ENCODE measurements at places on chromosomes 16 and 17. TPM values are rescaled to one million over a fixed set of nuclear protein-coding genes. Genes with fewer than 3 reads are reported as not detected.

GRCh38 chr17:42135664-42136653, 13.4 kb downstream of the HSPB9 start:
- H3K27ac ChIP-seq: peak overlapping the region; percentile 64
- DNase-seq: peak; percentile 60
- no peak overlapping the region for H3K4me3 ChIP-seq
- H3K4me1 ChIP-seq: peaks cover 13% of the 10 kb centered on the region

- H3K4me3 ChIP-seq: no peak overlapping the region
- H3K4me1 ChIP-seq: peaks cover 63% of the 10 kb centered on the region
- DNase-seq: no peak
- H3K27me3 ChIP-seq: no peaks in the 10 kb centered on the region
- H3K36me3 ChIP-seq: no peaks in the 10 kb centered on the region
Measured at GRCh38 chr17:61492759-61493526, 40.7 kb downstream of the TBX4 start.

MT1G gene
- not detected for total RNA-seq

KRTAP4-4 gene
- total RNA-seq: not detected

DNA sequence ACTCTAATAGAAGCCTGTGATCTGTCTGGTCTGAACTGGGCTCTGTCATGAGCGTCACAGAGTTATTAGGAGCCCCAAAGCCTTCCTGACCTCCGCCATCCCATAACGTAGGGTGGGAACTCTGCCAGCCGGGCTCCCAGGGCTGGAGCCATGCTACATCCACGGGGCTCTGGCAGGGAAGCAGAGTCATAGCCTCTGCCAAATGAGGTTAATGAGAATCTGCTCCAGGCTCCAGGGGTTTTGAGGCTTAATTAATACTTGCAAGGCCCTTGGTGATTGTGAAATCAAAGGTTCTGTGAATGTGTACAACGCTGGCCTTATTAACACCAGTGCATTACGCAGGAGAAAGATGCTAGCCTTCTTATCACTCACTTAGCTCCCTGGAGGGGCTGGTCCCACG, 42.4 kb upstream of the ZFP90 start:
- H3K4me1 ChIP-seq: no peaks in the 10 kb centered on the region
- no peaks in the 10 kb centered on the region for H3K27me3 ChIP-seq
- no peaks in the 10 kb centered on the region for H3K36me3 ChIP-seq
- H3K4me3 ChIP-seq: no peak overlapping the region

- H3K4me1 ChIP-seq: no peaks in the 10 kb centered on the region
- no peaks in the 10 kb centered on the region for H3K27me3 ChIP-seq
- H3K4me3 ChIP-seq: no peak overlapping the region
- H3K36me3 ChIP-seq: no peaks in the 10 kb centered on the region
Measured at GRCh38 chr17:60314423-60314822, 77.5 kb downstream of the USP32 start.

DNA sequence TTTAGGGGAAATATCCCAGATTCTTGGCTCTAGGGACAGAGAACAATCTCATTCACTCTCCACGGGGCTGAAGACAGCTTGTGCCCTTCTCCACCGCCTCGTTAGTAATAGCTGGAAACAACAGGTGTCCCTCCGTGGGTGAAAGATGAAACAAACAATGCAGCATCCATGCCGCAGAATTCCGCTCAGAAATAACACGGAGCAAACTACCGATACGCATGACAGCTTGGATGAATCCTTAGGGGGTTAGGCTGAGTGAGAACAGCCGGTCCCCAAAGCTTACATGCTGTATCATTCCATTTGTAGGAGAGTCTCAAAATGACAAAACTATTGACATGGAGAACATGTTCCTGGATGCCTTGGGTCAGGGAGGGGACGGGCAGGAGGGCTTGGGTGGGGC, 29.4 kb upstream of the CACNG1 start:
- no peaks in the 10 kb centered on the region for H3K27me3 ChIP-seq
- DNase-seq: no peak
- H3K27ac ChIP-seq: no peak overlapping the region
- H3K4me3 ChIP-seq: no peak overlapping the region
- H3K36me3 ChIP-seq: no peaks in the 10 kb centered on the region
- peaks cover 7% of the 10 kb centered on the region for H3K4me1 ChIP-seq

DHRS7C gene
- not detected for total RNA-seq

- DNase-seq: no peak
- no peaks in the 10 kb centered on the region for H3K36me3 ChIP-seq
- no peak overlapping the region for H3K27ac ChIP-seq
- no peaks in the 10 kb centered on the region for H3K4me1 ChIP-seq
Measured at GRCh38 chr16:14268073-14268472, 197.0 kb downstream of the MRTFB start.

- no peaks in the 10 kb centered on the region for H3K4me1 ChIP-seq
- H3K4me3 ChIP-seq: no peak overlapping the region
Measured at GRCh38 chr16:10813099-10813455, 5.5 kb downstream of the TVP23A start.

RNF167 gene
- 60.9 TPM for total RNA-seq

OR1A1 gene
- not detected for total RNA-seq

DNA sequence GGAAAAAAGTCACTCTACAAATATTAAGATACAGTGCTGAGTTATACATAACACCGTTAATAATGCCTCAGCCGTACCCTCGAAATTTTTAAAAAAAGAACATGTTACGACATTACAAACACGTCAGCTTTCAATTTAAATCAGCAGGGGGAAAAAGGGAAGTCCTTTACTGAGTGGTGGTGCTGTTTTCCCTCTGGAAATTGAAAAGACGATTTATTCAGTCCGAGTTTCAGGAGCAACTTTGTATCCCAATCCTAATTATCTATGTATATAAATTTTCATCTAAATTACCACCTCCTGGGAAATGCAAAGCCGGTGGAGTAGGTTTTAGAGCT, 1.3 kb downstream of the NETO2 start:
- H3K4me1 ChIP-seq: no peaks in the 10 kb centered on the region
- no peaks in the 10 kb centered on the region for H3K36me3 ChIP-seq
- H3K27me3 ChIP-seq: no peaks in the 10 kb centered on the region
- H3K4me3 ChIP-seq: peak overlapping the region; percentile 79

- H3K27ac ChIP-seq: peak overlapping the region; percentile 95
- H3K4me1 ChIP-seq: 0 out of 2 replicates have a peak, but pooled peaks cover 10% of the 10 kb centered on the region
- peaks cover 2% of the 10 kb centered on the region for H3K36me3 ChIP-seq
Measured at GRCh38 chr17:81683208-81683583, 401 bp downstream of the ARL16 start.

GRCh38 chr16:55543472-55543871, 23.0 kb upstream of the CAPNS2 start:
- no peaks in the 10 kb centered on the region for H3K4me1 ChIP-seq
- no peaks in the 10 kb centered on the region for H3K36me3 ChIP-seq
- DNase-seq: no peak
- no peaks in the 10 kb centered on the region for H3K27me3 ChIP-seq

GRCh38 chr16:23279721-23280153, 22.4 kb upstream of the SCNN1B start:
- no peaks in the 10 kb centered on the region for H3K27me3 ChIP-seq
- H3K36me3 ChIP-seq: no peaks in the 10 kb centered on the region
- no peak overlapping the region for H3K4me3 ChIP-seq

DNA sequence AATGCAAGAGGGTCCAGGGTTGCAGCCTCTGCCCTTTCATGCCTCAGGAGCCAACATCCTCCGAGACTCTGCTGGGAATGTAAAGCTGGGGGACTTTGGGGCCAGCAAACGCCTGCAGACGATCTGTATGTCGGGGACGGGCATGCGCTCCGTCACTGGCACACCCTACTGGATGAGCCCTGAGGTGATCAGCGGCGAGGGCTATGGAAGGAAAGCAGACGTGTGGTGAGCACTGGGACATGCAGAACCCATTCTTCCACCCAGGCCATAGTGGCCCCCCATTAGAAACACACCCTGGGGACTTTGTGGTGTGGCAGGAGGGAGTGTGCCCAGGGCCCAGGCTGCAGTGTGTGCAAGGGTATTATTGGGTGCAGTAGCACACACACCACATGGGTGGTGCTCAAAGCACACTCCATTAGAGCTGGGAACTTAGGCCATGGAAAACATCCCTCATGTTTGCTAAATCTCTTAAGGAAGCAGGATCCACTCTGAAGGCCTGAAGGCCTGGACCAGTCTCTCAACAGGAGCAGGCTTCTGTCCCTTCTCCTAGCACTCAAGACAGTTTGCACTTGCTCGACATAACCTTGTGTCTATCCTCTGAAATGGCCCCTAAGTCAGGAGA, 7.6 kb downstream of the LIMD2 start:
- no peaks in the 10 kb centered on the region for H3K27me3 ChIP-seq
- no peak for DNase-seq

- H3K4me1 ChIP-seq: peaks cover 12% of the 10 kb centered on the region
- H3K27me3 ChIP-seq: no peaks in the 10 kb centered on the region
- H3K36me3 ChIP-seq: no peaks in the 10 kb centered on the region
- H3K4me3 ChIP-seq: no peak overlapping the region
Measured at GRCh38 chr17:42924891-42925290, 24.3 kb downstream of the G6PC1 start.

GRCh38 chr16:56513972-56514371, 5.9 kb downstream of the BBS2 start:
- no peaks in the 10 kb centered on the region for H3K36me3 ChIP-seq
- H3K27ac ChIP-seq: no peak overlapping the region
- H3K27me3 ChIP-seq: no peaks in the 10 kb centered on the region
- H3K4me3 ChIP-seq: no peak overlapping the region
- peak; percentile 67 for DNase-seq

DNAH9 gene
- total RNA-seq: not detected

CSF3 gene
- not detected for total RNA-seq

- DNase-seq: no peak
- no peaks in the 10 kb centered on the region for H3K27me3 ChIP-seq
- no peak overlapping the region for H3K27ac ChIP-seq
- no peak overlapping the region for H3K4me3 ChIP-seq
- H3K4me1 ChIP-seq: no peaks in the 10 kb centered on the region
Measured at GRCh38 chr16:21986692-21987246, 14.1 kb downstream of the PDZD9 start.

CASKIN2 gene
- total RNA-seq: 41.8 TPM

DNA sequence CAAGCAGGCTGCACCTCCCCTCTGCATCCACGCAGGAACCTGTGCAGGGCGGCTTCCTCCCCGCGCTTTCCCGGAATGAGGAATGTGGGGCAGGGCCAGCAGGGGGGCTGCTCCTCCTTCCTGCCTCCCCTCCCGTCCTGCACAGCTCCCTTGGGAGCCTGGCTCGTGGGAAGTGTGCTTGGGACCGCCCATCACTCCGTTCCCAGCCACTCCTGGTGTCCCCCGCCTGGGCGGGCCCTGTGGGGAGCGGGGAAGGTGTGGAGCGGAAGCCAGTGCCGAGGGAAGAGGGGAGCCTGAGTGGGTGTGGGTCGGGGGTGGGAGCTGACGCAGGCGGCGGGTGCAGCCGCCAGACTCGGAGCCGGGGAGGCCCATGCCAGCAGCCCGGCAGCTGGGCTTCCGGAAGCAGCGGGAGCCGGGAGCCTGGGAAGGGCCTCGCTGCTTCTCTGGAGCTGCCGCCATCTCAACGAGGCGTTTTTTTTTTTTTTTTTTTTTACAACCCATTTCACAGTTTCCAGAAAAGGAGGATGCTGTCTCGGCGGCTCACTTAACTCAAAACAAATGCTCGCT, 24.1 kb downstream of the BAHCC1 start:
- H3K4me3 ChIP-seq: peak overlapping the region; percentile 35
- peak; percentile 90 for DNase-seq
- no peaks in the 10 kb centered on the region for H3K27me3 ChIP-seq
- peak overlapping the region; percentile 53 for H3K27ac ChIP-seq
- H3K36me3 ChIP-seq: no peaks in the 10 kb centered on the region

DNA sequence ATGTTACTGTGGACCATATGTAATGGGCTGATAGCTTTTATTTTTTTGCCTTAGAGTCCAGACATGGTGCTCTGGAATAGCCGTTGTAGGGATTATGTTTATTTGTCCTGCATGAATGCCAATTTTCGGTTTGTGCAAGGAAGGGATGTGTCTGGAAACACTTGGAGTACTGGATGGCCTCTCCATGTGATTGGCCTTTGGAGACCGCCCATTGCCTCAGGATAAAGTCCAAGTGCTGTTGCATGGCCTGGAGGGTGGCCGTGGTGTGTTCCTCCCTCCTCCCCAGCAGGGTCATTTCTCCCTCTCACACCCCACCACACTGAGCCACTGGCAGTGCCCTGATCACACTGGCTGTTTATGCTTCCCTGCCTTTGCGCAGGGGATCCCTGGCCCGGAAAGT, 93.9 kb downstream of the MSI2 start:
- no peak overlapping the region for H3K27ac ChIP-seq
- H3K4me1 ChIP-seq: no peaks in the 10 kb centered on the region
- peaks cover 4% of the 10 kb centered on the region for H3K36me3 ChIP-seq
- H3K27me3 ChIP-seq: no peaks in the 10 kb centered on the region
- H3K4me3 ChIP-seq: no peak overlapping the region

GRCh38 chr16:20271893-20272292, 55.4 kb downstream of the GP2 start:
- H3K4me3 ChIP-seq: no peak overlapping the region
- H3K27me3 ChIP-seq: no peaks in the 10 kb centered on the region
- H3K36me3 ChIP-seq: no peaks in the 10 kb centered on the region
- H3K4me1 ChIP-seq: no peaks in the 10 kb centered on the region
- DNase-seq: no peak

GRCh38 chr17:5672815-5673430, 88.6 kb upstream of the NLRP1 start:
- no peak overlapping the region for H3K4me3 ChIP-seq
- H3K4me1 ChIP-seq: no peaks in the 10 kb centered on the region
- no peaks in the 10 kb centered on the region for H3K36me3 ChIP-seq
- H3K27me3 ChIP-seq: no peaks in the 10 kb centered on the region
- DNase-seq: no peak

- H3K27ac ChIP-seq: peak overlapping the region; percentile 92
- H3K4me1 ChIP-seq: peaks cover 65% of the 10 kb centered on the region
- no peak overlapping the region for H3K4me3 ChIP-seq
- DNase-seq: no peak
- no peaks in the 10 kb centered on the region for H3K36me3 ChIP-seq
- no peaks in the 10 kb centered on the region for H3K27me3 ChIP-seq
Measured at GRCh38 chr16:68331879-68332410, 21.1 kb downstream of the PRMT7 start.

DNA sequence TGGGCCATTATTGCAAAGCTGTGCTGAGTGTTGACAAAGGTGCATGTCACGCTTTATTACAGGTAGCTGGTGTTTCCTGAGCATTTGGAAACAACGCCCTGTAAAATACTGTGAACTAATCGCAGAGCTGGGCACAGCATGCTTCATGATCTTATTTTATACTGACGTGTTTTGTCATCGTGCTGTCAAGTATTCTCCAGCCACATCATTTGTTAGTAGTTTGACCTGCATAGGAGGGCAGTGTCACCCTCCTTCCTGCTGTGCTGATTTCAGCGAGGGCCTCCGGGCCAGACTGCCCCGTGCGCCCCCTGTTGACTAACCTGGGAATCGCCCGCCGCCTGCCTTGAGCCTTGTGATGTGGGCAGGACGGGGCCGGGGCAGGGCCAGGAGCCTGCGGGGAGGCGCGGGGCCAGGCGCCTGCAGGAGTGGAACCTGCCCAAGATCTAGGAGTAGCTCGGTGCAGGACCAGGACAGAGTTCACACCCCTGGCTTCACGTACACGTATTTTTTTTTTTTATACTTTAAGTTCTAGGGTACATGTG, 820.7 kb downstream of the KCNJ18 start:
- H3K36me3 ChIP-seq: no peaks in the 10 kb centered on the region
- H3K27ac ChIP-seq: no peak overlapping the region
- peak; percentile 5 for DNase-seq
- H3K4me1 ChIP-seq: no peaks in the 10 kb centered on the region

- peak overlapping the region; percentile 62 for H3K4me3 ChIP-seq
- DNase-seq: peak; percentile 14
- no peaks in the 10 kb centered on the region for H3K36me3 ChIP-seq
- H3K27ac ChIP-seq: peak overlapping the region; percentile 90
- H3K4me1 ChIP-seq: peaks cover 32% of the 10 kb centered on the region
Measured at GRCh38 chr16:56450275-56450985, 702 bp downstream of the NUDT21 start.

GCGR gene
- 1.0 TPM for total RNA-seq

All from Caco-2 (cell line).